ENCODE measurements at places on chromosomes 6 and 20.

- no peak for DNase-seq
These were observed 16.8 kb upstream of the ADGB start for GRCh38 chr6:146581968-146582367.

DNA sequence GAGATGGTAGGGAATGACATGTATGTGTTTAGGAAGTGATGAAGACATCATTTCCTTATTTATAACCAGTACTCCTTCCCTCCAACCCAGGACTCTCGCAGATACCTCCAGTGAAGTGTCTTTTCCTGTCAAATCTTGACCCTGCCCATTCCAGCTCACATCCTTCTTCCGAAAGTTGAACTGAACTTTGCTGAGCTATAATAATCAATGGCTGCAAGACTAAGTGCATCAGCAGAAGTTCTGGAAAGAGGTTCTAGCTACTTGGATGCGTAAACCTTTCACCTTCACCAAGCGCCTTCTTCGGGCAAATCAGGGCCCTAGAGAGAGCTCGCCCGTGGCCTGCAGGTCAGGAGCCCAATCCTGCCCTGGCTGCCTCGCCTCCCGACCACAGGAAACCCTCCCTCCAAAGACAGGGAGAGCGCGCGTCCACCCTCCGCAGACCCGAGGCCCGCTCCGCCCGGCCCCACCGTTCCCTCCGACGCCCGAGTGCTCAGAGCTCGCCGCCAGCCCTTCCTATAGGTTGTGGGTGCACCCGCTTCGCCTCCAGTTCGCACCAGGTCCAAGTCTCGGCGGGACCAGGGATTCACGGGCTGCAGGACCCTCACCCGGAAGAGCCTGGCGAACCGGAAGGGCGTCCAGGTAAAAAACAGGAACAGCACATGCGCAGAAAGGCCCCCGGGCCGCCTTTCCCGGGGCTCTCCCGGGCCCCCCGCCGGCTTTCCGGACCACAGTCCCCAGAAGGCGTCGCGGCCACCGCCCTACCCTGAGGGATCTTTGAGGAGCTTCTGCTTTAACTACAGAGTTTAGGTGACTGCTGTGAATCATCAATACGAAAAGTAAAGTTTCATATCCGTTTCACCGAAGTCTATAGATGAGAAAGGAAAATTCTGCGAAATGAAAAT is at the start of gene ZNF334:
Gene ZNF334, minus strand, starts transcription at position 617 of the 902 bp plus-strand sequence. CDS start 1,457 bp downstream, outside the sequence.
- peak; percentile 89 for DNase-seq

- DNase-seq = no peak
These were observed 309.3 kb downstream of the FARS2 start for GRCh38 chr6:5570641-5571040.

- no peak for DNase-seq
These were observed 77.8 kb downstream of the VIP start for GRCh38 chr6:152828431-152828830.

DNA sequence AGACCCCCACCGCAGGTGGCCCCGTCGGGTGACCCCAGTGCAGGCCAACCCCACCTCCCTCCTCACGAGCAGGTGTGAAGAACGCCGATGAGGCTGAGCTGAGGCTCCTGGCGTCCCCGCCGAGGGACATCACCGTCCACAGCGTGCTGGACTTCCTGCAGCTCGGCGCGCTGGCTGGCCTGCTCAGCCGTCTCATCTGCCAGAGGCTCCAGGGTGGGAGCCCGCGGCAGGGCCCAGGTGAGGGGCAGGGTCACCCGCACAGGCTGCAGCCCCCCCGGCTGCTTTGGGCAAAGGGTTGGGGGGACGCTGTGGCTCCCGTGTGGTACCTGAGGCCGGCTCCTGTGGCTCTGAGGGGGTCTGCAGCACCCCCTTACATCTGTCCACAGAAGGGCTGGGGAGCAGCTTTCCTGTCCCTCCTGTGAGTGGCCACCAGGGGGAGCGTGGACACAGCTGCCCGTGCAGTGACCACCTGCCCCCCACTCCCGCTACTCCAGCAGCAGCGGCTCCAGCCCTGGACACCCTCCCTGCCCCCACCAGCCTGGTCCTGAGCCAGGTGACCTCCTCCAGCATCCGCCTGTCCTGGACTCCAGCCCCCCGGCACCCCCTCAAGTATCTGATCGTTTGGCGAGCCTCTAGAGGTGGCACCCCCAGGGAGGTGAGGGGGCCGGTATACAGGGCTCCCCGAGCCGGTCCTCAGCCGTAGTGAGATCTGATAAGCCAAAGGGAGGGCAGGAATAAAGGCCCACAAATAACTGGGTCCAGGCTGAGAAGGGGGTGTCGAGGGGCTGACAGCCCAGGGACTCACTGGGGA is 16.5 kb downstream of the COL20A1 start:
- no peak for DNase-seq

DNA sequence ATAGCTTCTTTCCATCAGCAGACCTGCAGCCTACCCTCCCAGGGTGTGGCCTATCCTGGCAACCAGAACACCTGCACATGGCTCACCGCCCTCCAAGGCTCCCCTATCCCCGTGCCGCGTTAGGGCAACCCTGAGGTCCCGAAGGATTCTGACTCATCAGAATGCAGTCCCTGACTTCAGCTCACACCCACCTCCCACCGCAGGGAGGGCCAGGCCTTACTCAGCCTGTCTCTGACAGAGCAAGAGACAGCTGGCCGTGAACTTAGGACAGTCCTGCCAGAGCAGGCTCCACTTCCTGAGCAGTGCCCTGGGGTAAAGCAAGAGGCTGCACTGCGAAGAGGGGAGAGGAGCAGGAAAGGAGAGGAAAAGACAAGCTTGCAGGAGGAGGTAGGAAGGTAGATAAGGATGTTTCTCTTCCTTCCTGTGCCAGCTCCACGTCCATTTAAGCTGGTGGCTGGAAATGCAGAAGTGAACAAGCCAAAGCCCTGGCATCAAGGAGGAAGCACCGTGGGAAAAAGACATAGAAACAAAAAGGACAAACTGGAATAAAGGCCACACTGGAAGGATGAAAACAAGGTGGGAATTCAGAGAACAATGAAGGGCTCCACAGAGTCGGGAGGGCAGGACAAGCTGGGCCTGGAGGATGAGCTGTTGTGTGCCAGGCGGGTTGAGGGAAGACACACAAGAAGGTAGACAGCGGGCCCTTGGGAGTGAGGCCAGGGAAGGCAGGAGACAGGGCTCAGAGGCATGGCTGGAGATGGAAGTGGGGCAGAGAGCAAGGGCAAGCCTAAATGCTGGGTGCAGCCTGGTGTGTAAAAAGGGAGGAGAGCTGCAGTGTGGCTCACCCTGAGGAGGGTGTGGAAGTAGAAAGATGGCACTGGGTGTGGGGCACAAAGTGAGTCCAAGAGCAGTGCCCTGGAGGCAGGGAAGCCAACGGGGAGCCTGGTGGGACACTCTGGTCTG is 102.7 kb downstream of the SLC23A2 start:
- DNase-seq = peak; percentile 84

Measured in large intestine (tissue), 12 donors.